ENCODE measurements at places on chromosomes 16 and 17.

DNA sequence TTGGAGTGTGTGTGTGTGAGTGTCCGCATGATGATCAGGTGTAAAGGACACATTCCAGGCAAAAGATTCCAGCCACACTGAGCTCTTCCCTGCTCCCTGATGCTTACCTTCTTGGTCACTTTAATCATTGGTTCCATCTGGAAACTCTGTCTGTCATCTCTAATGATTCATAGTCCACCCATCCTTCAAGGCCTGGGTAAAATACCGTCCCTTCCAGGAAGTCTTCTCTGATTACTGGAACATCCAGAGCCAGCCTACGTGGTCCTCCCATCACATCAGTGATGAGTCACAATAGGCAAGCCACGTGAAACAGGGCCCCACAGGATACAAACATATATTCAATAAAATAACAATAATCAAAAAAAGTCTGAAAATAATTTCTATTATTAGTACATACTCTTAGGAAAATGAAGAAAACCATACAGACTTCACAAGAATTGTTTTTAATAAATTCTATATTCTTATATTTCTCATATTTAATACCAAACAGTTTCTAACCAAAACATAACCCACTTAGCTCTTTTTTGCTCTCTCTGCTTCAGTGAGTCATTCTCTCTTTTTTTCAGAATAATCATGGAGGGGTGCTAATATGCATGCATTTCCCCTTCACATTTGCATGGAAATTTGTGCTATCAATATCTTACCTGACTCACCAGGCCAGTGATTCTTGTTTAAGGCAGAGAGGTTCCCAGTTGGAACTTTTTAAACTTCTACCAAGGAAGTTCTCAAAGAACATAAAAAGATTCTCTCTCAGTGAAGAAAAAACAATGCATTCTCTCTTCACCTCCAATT, 263.2 kb downstream of the TOX3 start:
- DNase-seq, result no peak

DNA sequence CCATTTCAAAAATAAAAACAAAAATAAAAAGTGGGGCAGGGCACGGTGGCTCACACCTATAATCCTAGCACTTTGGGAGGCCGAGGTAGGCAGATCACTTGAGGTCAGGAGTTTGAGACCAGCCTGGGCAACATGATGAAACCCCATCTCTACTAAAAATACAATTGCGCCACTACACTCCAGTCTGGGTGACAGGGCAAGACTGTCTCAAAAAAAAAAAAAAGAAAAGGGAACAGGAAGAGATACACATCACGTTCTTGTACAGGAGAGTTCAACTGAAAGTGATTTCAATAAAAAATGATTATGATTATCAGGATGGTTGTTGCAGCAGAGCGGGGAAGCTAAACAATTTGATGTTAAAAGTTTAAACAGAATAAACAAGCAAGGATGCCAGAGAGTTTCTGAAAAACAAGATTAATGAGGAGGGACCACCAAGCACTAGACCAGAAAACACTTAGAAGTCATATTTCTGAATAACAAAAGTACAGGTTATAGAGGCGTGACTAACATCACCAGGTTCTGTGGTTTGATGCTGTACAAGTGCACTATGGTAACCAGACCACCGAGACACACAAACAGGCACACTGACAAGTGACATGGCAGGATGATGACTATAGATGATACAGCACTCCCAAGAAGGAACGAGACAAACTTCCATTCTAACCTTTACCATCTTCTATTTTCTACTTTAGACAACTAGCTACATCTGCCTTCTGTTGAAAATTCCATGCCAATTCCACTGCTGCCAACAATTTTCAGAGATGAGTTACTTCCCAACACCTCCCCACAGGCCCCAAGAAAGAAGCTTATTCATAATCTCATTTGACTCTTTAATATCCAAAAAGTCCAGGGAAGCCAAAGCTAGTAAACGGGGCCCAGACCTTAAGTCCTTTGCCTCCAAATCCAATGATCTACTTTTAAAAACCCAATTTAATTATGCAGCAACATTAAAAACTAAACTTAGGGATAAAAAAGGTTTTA, 11.8 kb downstream of the DNAJA2 start:
- no peak for DNase-seq

DNA sequence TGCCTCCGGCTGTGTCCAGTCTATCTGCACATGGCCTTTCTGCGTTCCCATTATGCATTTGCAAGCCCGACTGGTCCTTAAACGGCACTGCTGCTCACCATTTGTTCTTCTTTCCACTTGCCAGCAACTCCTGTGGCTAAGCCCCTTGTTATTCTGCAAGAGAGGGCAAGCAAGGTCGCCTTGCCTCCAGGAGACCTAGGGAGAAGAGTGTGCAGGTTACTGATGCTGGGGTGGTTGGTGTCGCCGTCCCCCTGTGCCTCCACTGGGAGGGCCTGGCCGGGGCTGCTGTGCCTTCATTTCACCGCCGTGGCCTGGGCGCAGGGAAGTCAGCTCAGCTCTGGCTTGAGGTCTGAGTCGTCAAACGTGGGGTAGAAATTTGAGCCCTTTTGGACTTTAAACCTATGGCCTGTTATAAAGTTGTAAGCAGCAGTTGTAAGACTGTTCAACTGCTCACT, 12.7 kb downstream of the SLC6A4 start:
- DNase-seq, result no peak

- DNase-seq, result no peak
Measured at GRCh38 chr17:64001763-64002529, 3.8 kb downstream of the PRR29 start.

DNA sequence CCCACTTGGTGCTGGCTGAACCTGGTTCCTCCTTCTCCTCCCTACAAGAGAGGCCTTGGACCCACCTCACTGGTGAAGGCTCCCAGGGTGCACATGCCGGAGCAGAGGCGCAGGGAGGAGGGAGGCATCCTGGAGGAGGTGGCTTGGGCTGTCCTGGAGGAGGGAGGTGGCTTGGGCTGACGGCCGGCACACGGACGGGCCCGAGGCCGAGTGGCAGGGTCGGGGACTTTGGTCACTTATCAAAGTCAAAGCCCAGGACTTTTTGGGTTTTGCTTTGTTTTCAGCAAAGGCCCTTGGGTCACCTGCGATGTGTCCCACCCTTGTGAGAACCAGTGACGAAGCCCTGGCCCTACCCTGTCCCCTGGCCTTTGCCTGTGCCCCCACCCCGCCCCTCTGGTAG, 28.5 kb downstream of the ENDOV start:
- DNase-seq, result no peak
